ENCODE measurements at places on chromosomes 4 and X.

- no peak for DNase-seq
Measured at GRCh38 chrX:11890836-11891514, 132.9 kb downstream of the MSL3 start.

- no peak for DNase-seq
Measured at GRCh38 chr4:177519481-177520260, 77.4 kb upstream of the AGA start.

- DNase-seq, result no peak
Measured at GRCh38 chr4:97868097-97868496, 275.2 kb downstream of the STPG2 start.

DNA sequence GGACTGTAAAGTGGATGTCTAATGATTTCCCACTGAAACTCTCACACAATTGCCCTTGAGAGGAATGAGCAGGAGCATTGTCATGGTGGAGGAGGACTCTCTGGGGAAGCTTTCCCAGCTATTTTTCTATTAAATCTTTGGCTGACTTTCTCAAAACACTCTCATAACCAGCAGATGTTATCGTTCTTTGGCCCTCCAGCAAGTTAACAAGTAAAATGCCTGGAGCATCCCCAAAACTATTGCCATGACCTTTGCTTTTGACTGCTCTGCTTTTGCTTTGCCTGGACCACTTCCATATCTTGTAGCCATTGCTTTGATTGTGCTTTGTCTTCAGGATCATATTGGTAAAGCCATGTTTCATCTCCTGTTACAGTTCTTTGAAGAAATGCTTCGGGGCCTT is 120.2 kb upstream of the PDE5A start:
- no peak for DNase-seq

- no peak for DNase-seq
Measured at GRCh38 chr4:123640271-123640670, 243.7 kb downstream of the SPRY1 start.

DNA sequence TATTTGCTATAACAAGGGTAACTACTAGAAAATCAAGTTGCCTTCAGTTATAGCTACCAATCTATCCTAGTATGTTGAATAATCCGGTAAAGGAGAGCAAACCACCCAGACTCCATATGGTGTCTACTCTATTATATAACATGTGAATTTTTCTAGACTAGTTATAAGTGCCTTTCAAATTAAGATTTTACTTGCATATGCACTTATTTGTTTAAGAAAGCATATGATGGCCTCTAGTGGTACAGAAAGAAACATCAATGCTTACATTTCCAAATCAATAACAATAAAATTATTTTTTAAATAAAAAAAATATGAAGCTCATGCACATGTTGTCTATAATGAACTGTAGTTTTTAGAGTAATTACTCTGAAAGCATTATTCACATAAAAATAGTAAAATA is 1516.4 kb upstream of the PABPC4L start:
- no peak for DNase-seq

DNA sequence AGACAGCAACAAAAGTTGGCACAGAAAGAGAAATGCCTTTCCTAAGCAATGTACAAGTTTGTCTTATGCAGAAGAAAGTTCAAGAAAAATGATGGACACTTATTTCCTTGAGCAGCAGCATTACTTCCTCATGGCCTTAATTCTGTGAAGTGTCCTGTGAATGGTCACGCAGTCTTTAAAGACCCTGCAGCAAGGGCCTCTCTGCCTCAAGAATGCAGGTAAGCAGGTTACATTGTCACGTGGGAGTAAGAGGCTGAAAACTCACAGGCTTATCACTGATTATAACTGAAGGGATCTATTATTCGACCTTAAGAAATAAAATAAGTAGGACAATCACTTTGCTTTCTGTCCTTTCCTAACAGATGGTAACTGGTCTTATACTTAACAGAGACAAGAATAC is 109.1 kb downstream of the ATP8A1 start:
- no peak for DNase-seq

DNA sequence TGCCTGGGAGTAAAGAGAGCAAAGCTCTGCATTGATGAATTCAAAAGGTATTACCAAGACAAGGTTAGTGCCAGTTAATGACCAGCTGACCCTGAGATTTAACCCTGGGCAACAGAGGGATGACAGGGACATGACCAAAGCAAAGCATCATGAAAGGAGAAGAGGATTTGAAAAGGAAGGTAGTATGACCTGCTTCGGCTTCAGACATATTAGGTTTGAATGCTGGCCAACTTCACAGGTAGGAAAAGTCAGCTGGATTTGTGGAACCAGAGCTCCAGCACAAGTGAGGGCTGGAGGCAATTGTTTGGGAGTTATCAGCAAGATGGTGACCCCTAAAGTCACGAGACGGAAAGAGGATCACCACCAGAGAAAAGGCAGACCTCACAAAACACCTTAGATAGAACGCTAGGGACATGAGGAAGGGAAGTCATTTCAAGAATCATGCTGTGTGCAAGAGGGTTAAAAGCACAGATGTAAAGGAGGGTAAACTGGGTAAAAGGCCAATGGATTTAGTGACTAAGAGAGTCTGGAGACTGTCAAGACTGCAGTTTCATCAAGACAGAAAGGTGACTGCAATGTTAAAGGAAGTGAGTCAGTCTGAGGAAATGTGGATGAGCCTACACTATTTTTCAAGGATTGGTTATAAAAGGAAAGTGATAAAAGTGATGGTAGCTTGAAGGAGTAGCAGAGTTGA is 45.6 kb downstream of the SH3RF1 start:
- peak; percentile 73 for DNase-seq

DNA sequence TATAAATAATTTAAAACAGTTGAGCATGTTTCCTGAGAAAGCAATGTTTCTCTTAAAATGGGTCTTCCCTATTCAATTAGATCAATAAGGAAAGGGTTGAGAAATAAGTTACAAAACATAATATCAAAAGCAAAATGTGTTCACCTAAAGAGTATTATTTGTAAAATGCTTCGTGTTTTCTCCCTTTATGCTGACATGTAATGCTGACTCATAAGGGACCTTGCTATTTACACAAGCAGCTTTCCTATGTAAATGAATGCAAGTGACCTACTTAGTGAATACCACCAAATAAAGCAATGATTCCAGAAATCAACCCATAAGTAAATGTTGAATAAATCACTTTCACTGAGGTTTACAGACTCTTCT is 91.5 kb downstream of the ELOVL6 start:
- DNase-seq, result peak; percentile 40

GRCh38 chr4:164239433-164239832 is 514.5 kb upstream of the SMIM31 start:
- DNase-seq, result no peak

DNA sequence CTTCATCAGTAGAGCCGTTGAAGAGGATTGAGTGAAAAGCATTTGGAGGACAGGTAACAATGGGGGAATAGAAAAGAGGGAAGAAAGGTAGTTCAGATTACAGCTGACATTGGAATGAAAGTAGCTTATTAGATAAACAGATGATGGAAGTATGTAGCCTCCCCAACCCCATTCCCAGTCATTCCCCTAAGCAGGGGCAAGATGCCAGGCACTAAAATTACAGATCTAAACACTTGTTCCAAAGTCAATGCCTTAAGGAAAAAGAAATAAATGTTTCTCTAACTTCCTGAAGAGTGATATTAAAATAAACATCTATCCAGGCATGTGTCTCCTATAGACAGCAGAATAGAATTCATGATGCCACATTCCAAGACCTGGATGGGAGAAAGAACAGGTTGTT is 350.8 kb downstream of the PDGFC start:
- no peak for DNase-seq

DNA sequence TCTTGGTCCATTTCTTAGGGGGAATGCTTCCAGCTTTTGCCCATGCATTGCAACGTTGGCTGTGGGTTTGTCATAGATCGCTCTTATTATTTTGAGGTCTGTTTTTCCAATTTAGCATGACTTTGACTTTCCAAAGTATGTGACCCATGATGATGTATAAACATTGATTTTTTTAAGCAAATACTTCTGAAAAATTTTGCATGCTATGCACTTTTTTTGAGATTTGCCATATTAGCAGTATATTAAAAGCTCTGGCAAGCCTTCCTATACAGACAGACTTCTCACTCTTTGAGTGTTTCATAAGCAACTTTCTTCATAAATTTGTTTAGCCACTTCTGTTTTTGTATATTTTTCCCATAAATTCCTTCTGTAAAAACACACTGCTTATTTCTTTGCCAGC is 746.4 kb upstream of the LCORL start:
- DNase-seq, result no peak

DNA sequence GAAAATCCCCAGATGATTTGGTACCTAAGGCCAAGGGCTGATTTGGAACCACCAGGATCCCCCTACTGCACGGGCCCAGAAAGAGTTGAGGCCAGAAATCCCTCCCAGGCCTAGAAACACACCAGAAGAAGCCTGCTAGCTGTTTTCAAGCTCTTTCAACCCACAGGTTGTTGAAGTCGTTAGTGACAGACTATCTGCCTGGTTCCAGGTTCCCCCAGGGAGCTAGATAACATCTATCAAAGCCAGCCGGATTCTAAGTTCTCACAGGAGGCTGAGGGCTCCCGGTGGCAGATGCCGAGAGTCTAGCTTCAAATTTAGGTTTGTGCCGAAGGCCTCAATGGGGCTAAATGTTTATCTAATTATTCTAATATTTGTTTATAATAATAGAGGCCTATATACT is 132.0 kb upstream of the ATP6AP2 start:
- no peak for DNase-seq

- DNase-seq, result no peak
Measured at GRCh38 chr4:8643986-8644385, 51.4 kb downstream of the CPZ start.

GRCh38 chrX:23854122-23854521 is 53.6 kb downstream of the APOO start:
- DNase-seq, result no peak

DNA sequence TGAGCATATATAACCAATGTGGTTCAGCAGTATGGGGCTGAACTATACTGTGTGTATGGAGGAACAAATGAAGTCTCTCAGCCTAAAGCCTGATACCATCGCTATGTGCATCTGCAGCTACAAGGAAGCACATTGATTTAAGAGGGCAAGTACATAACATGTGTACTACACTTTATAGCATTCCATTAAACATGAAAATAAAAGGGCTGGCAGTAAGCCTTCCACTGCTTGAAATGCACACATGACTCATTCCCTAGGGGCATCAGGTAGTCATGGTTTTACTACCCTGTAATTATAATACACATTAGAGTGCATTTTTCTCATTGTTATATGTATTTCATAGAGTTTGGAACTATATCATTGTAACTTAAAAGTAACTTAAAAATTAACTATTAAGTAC is 51.2 kb downstream of the SMARCA1 start:
- DNase-seq, result no peak

DNA sequence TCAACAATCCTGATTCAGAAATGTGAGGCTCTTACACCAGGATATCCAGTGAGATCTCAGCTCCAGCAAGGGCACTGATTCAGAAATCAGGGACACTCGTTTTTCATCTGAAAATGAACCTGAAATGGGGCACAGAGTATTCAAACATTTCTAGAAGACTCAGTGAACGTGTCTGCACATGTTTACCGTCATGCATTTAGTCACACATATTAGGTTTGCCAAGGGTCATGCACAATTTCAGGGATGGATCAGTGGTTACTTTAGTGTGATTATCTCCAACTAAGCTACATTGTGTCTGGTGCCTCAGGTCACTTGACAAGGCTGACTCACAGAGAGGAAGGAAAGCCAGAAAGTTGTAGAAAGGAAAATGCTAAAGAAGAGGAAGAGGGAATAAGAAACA is 33.6 kb upstream of the SPANXN2 start:
- no peak for DNase-seq

GRCh38 chrX:47218920-47219815 is 687 bp downstream of the CDK16 start:
- DNase-seq, result peak; percentile 83

- DNase-seq, result no peak
Measured at GRCh38 chrX:68880846-68881552, 52.2 kb downstream of the EFNB1 start.

DNA sequence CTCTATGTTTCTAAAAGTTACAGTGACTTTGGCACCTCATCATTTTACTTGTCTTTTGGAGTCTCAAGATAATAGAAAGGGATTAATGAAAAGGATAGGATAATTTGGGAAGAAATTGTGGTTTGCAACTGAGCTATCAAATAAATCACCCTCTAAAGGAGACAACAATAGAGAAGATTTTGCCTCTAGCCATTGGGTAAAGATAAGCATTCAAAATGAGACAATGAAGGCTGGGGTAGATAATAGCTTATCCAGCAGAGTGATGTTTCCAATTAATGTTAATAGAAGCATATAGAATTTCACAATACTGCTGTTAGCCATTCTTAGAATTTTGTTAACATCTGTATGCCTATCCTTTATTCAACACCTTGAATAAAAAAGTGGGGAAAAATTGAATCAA is 1177.6 kb downstream of the ADGRL3 start:
- DNase-seq, result no peak

DNA sequence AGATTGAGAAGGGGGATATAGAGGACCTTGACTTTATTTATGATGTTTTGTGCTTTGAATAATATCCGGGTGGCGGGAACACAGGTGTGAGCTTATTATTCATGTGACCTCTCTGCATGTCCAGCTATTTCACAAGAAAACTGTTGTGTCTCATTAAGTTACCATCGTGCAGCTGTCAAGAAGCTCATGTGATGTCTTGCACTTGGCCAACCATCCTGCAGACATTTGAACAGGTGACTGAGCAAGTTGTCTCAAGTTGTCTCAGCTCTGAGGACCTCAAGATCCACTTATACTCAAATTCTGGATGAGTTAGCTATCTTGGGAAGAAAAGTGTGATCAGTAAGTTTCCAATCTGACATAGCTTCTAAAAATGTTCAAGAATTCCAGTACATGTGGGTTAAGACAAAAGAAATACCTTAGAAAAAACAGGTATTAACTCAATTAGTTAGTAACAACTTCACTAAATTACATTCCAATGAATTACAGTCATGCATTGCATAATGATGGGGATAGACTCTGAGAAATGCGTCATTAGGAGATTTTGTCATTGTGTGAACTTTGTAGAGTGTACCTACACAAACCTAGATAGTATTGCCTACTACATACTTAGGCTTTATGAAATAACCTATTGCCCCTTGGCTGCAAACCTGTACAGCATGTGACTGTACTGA is 462.2 kb downstream of the INPP4B start:
- DNase-seq, result no peak

- DNase-seq, result no peak
Measured at GRCh38 chr4:25938787-25939186, 24.8 kb downstream of the SMIM20 start.

All from hepatocyte (in vitro differentiated cells).